ENCODE measurements at places on chromosomes 6 and 20.

DNA sequence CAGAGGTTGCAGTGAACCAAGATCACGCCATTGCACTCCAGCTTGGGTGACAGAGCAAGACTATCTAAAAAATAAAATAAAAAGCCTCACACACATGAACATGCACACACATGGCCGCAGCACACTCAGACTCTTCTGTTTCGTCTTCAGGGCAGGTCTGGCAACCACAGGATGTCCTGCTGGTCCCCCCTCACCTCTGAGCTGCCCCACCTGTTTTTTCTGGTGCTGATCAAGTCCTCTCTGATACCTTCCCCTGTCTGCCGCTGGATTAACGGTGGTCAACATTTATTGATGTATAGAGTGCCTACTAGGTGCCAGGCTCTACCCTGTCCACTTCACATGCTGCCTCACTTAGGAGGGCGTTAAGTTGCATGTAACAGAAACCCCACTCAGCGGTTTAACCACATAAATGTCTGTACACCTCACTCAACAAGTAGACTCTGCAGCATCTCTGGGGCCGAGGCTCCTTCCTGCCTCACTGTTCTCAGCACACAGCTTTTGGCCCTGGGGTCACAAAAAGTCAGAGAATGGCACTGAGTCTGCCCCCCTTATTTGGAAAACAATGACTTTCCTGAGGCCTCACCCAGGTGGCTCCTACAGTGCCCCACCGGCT lies 4.5 kb upstream of the AP5S1 start:
- no peak for DNase-seq

GRCh38 chr20:59633656-59634251 lies 29.4 kb downstream of the PHACTR3 start:
- DNase-seq: no peak

DNA sequence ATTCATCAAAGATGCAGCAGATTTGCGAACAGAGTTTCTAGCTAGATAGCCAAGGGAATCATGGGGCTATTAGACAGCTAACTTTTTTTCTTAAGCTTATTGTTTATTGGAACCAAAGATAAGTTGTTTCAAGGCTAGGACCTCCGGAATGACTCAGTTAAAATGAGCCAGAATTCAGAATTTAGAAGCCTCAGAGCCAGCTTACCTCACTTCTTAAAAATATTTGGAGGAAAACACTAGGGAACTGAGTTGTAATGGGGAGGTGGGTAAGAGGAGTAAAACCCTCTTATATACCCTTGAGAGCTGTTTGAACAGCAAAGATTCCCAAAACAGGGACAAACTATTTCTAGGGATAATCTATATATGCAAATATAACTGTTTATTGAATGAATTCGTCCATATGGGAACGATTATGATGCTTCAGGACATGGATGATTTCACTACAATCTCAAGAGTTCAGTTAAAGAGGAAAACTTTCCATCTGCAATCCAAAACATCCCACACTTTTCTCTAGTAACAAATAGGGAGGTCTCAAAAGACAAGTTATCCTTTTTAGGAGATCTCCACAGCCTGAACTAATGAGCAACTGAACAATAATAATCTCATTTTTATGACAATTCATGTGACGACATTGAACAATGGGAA lies 12.6 kb upstream of the CARMIL1 start:
- no peak for DNase-seq

DNA sequence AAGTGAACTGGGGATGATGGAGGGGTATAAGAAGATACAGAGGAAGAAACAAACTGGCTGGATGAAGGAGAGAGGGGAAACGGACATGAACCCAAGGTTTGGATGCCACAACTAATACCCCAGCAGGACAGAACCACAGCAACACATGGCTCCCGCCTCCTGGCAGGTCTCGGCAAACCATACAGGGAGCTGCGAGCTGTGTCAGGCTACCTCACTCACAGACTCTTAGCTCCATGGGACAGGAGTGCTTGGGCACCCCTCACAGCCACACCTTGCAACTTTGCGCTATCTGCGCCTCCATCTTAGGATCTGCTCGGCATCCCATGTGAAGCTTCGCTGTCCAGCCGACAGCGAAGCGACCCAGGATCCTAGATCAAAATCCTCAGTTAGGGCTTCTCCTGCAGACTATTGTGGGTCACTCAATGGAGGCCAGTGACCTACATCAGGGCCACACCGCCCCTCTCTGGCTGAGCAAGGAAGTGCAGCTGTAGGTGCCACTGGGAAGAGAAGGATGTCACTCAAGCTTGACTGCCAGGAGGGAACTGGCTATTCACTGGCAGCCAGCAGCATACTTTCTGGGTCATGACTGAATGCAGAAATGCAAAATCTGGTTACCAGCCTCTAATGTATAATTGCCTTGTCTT lies 174.4 kb upstream of the RIN2 start:
- peak; percentile 40 for DNase-seq

GRCh38 chr20:50670126-50670862 lies 21.0 kb downstream of the RIPOR3 start:
- DNase-seq: no peak

GRCh38 chr6:88870717-88871330 lies 92.6 kb downstream of the RNGTT start:
- DNase-seq: peak; percentile 63

- DNase-seq: no peak
These were observed 116.5 kb downstream of the SOBP start for GRCh38 chr6:107606407-107606806.

DNA sequence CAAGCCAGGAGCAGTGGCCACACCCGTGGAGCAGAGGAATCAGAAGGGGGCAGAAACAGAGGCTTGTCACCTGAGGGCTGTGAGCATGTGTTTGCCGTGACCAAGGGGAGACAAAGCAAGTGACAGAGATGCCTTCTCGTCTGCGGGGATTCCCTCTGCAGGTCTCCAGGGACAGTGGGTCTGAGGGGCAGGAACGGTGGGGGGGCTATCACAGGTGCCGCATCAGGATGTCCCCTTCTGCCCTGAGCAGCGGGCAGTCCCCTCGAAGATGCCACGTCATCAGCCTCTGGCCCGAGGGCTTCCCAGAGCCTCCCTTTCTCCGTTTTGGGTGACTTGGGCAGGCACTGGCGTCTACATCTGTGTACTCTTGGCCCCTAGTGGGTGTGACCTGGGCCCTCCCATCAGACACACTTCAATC lies 338.7 kb downstream of the PREX1 start:
- DNase-seq: no peak

DNA sequence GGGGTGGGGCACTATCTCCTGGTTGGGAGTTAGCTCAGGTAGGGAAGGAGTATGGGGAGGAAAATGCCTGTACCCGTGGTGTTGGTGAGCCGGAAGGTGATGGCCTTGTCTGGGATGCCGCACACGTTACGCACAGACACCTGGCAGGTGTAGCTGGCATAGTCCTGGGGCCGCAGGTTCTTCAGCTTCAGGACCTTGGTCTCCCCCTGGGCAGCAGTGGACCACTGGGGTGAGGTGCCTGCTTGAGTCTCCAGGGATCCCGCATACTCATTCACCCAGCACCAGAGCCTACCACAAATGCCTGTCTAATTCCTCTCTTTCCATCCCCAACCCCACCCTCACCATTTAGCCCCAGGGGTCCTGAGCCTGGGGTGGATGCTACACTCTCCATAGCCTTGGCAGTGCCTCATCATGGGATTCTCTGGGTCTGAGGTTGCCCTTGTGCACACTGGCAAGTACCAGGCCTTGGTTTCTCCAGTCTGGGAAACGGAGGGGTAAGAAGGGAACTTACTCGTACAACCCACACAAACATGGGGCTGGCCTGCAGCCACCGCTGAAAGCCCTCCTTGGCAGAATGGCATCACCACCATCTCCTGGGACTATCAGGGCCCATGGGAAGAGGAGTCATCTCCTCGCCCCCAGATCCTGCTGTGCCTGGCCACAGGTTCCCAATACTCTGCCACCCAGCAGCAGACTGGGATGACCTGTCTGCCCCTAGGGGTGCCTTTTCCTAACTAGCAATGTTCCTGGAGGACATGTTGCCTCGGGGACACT lies 42.8 kb downstream of the MDGA1 start:
- DNase-seq: no peak

- no peak for DNase-seq
These were observed 86.9 kb downstream of the RAMACL start for GRCh38 chr6:166499350-166500163.

DNA sequence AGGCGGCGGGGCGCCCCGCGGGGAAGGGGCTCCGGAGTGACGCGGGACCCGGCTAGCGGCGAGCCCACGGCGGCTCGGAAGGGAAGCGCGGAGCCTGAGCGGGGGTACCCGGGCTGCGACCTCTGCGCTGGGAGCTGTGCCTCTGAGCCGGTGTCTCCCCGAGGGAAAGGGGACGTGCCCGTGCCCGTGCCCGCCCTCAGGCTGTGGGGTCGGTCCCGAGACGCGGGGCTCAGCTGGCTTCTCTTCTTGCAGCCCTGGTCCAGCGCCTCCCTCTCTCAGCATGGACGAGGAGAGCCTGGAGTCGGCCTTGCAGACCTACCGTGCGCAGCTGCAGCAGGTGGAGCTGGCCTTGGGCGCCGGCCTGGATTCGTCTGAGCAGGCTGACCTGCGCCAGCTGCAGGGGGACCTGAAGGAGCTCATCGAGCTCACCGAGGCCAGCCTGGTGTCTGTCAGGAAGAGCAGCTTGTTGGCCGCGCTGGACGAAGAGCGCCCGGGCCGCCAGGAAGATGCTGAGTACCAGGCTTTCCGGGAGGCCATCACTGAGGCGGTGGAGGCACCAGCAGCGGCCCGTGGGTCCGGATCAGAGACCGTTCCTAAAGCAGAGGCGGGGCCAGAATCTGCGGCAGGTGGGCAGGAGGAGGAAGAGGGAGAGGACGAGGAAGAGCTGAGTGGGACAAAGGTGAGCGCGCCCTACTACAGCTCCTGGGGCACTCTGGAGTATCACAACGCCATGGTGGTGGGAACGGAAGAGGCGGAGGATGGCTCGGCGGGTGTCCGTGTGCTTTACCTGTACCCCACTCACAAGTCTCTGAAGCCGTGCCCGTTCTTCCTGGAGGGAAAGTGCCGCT lies 686 bp downstream of the ZGPAT start:
- DNase-seq: no peak

DNA sequence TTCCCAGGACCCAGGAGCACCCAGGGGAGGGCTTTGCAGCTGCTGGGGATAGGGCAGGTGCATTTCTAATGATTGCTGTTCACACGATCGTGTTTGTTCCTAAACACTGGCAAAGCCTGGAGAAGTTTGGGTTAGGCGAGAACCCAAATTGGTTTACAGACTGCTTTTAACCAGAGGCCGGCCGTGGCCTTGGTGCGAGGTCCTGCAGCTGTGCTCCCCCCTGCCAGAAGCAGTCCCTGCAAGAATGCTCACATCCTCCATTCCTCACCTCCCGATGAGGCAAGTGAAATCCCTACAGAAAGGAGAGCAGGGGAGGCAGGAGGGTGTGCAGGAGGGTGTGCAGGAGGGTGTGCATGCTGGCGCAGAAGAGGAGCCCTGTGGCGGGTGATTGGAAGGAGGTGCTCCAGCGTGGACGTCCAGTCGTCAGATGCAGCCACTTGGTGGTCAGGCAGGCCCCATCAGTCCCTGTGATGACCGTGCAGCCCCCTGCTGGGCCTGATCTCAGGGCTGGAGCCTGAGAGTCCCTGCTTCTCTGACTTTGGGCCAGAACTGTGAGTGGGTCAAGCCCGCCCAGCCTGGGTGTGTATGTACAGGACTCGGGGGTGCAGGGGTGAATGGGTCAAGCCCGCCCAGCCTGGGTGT lies 55.7 kb upstream of the FRMD1 start:
- no peak for DNase-seq
